ENCODE measurements at places on chromosomes 3 and 15. TPM values are rescaled to one million over a fixed set of nuclear protein-coding genes. Genes with fewer than 3 reads are reported as not detected.
A peak's percentile ranks its signal among the peaks of the same experiment; 100 is the strongest.

GRCh38 chr3:123984957-123985356 lies 7.0 kb downstream of the ROPN1 start:
- no peak for DNase-seq

DNA sequence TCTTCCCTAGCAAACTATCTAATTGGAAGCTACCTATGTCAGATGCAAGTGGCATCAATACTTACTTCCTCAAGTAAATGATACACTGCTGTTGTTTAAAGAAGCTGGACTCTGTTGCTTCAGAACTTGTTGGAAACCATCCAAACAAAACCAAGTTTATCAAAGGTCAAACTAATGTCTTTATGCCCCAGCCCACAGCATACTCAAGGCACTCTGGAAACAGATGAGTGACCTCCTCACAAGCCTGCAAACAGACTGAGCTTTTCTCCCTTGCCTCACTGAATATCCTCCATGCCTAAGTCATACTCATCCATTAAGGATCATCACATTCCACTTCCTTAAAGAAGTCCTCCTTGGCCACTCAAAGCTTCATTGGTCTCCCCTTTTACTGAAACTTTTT lies 107.4 kb upstream of the ACP3 start:
- DNase-seq, result no peak

DNA sequence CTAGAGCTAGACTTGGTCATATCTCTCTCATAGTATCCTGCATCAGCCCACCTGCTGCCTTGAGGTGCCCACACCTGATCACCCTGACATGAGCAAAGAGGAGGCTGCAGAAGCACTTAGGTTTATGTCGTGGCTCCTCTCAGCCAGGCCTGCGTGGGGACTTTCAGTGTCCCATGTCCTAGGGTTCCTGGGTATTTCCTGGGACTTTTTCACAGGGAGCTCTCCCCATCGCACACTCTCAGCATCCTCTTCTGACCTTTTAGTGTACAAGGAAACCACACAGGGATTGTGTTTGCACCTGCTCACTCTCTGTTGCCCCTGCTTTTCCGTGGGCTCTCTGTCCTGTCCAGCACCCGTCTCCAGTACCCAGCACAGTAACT lies 61.4 kb downstream of the ARNT2 start:
- DNase-seq, result no peak

GRCh38 chr3:88703501-88704059 lies 403.8 kb upstream of the EPHA3 start:
- no peak for DNase-seq

DNA sequence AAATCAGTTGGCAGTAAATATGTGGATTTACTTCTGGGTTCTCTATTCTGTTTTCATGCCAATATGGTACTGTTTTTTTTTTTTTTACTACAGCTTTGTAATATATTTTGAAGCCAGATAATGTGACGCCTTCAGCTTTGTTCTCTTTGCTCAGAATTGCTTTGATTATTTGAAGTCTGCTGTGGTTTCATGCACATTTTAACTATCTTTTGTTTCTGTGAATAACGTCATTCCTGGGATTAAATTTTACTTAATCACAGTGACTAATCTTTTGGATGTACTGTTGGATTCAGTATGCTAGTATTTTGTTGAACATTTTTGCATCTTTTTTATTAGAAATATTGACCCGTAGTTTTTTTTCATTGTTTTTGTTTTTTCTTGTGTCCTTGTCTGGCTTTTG lies 576.5 kb downstream of the ZNF385D start:
- DNase-seq, result no peak

DNA sequence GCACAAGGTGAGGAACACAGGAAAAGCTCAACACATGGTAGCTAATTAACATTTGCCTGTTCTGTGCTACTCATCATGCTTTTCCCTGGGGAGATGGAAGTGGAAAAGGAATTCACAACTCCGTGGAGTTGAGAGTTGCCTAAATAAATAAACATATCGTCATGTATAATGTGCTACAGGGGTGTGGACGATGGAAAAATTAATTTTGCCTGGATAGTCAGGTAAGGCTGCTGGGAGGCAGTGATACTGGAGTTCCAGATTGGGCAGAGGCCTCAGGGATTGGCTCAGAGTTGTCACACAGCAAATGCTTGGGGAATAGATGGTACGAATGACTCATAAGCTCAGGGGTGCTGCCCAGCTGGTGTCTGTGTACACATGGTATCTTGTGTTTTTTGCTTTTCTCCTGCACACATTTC lies 3.1 kb upstream of the ABHD6 start:
- peak; percentile 56 for DNase-seq

GRCh38 chr3:152309535-152310307 lies 41.0 kb downstream of the MBNL1 start:
- DNase-seq, result no peak

- DNase-seq, result no peak
Observed at GRCh38 chr3:142604940-142605339, 8.7 kb downstream of the PLS1 start.

GRCh38 chr15:74937590-74938371 lies at the start of gene COX5A:
Gene COX5A, minus strand, starts transcription at chr15:74938073. Its CDS starts 59 bp downstream, at chr15:74938014.
- peak; percentile 99 for DNase-seq

- peak; percentile 19 for DNase-seq
Observed at GRCh38 chr3:24598695-24599470, 104.2 kb upstream of the THRB start.

DNA sequence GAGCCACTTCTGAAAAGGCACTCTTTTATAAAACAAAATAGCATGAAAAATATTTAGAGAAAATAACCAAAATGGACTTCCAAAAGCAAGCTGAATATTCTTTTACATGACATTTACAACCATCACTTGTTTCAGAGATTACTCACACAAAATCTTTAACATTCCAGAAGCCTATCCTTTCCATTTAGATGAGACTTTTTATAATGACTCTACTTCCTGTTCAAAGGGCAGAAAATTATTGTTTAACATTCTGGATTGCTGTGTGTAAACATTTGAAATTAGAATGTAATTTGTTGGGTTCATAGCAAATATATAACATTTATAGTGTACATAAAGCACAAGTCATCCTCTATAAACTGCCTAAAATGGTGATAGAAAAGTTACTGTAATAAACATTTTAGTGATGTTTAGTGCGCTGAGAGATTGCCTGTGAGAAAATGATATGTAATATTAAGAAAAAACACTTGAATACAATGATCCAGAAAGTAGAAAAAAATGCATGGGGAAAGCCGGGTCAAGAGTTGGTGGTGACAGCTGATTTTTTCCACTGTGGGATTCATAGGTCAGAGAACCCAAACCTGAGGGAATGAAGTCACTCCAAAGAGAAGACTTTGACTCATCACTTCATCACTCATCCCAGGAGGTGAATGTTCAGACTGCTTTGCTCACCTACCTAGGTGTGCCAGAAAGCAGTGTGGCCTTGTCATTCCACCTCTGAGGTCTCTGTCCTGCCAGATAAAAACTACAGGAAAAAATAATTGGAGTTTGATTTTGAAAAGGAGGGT lies 305.8 kb downstream of the ARPP21 start:
- peak; percentile 5 for DNase-seq

GRCh38 chr3:195859061-195859845 lies 47.5 kb upstream of the MUC4 start:
- DNase-seq, result peak; percentile 62

- no peak for DNase-seq
Observed at GRCh38 chr15:63626955-63627354, 29.8 kb downstream of the FBXL22 start.

DNA sequence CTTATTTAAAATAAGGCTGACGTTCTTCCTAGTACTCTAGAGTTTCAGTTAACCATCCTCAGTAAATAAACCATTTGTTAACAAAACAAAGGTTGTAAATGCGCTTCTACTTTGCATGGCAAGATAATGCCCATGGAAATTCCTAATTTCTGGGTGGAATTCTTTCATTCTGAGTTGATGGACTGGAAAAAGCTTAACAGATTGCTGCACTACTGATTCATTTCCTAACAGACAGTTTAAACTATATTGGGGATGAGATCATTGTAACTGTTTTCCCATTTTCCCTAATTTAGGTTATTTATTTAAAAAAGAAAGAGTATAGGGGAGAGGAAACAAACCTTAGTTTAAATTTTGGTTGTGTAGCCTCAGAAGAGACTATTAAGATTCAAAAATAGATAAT lies 342.2 kb downstream of the NLGN1 start:
- DNase-seq, result peak; percentile 47

DNA sequence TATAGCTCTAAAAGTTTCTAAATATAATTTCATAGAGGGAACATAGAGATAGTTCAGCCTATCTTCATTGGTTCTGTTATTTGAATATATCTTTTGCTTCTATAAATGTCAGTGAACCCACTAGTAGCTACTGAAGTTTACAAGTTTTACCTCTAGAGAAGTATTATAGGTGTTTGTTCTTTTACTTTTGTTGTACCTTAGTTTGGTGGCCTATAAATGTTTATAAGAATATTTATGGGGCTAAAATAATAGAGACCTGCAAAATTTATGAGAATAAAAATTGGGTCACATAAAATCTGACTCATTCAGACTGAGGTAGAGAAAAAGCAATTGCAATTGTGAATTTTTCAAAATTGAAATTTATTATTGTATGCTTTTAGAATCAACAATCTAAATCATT lies 162.6 kb downstream of the SERPINI1 start:
- DNase-seq, result no peak

DNA sequence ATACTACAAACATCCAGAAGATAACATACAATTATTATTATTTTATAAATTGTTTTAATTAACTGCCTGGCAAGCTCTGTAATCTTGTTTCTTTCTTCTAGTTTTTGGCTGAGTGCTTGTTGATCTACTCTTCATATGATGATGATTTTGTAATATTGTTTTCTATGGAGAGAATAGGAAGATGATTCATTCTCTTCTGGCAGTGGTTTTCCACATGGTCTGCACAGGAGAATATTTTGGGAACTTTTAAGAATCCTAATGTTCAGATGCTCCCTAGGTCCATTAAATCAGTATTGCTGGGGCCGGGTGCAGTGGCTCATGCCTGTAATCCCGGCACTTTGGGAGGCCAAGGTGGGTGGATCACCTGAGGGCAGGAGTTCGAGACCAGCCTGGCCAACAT lies 37.6 kb downstream of the CACNA2D3 start:
- no peak for DNase-seq

DNA sequence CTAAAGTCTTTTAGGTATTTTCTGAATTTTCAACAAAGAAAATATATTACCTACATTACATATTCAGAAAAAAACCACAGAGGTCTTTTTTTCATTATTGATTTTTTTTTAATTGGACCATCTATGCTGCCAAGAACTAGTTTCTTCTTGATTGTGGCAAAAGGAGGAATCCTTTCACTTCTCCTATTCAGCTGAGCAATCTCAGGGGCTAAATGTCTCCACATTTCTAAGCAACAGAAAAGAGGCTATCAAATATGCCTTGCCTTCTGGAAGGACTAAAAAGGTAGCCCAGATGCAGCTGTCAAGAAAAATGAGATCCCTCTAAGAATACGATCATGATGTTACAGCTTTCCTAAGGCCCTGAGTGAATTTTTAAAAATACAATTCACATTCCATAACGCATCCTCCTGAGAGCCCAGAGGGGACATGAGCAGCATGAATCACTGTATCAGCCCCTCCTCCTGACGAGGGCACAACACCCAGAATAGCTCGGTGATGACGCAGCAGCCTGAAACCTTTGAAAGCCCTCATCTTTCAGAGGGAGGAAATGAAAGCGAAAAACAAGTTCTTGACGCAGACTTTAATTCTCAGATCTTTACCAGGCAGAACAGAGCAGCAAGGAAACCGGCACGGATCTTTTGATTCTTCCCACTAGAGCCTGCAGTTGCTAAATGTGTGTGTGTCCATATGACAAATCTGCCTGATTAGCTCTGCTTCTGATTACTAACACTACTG lies 24.6 kb downstream of the RUBCN start:
- DNase-seq, result peak; percentile 98

DNA sequence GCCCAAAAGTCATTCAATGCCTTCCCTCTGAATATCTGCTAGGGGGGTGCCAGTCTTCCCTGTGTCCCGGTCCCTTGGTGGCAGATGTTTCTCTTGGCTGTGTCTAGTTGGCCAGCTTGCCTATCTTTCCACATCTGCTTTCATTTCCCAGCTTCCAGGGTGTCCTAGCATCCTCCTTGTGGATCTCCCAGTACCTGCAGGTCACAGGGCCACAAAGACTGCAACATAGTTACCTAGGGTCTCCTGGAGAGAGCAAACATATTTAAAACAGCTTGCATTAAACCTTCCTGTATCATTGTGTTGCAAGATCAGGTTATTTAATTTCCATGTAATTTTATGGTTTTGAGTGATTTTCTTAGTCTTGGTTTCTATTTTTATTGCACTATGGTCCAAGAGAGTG lies 400.1 kb downstream of the GRM7 start:
- no peak for DNase-seq

DNA sequence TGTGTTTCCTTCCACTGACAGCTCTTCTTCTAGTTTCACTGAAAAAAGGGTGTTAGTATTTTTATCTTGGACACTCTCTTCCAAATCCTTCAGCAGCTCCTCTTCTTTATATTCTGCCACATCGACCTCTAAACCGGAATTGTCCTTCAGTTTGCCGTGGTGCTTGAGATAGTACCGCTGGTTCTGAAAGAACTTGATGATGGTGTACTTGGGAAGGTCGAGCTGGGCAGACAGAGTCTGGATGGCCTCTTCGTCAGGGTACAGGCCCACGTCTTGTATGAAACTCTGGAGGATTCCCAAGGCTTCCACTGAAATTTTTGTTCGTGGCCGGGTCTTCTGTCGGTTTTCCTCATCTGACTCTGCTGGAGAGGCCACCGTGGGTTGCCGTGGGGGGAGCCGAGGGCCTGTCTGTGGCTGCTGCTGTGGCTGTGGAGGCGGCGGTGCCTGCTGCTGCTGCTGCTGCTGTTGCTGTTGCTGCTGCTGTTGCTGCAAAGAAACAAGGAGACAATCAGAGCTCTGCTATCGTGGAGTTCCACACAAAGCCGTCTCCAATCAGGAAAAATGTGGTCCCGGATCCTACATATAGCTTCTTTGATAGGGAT lies 75.8 kb downstream of the SATB1 start:
- no peak for DNase-seq

- DNase-seq, result no peak
Observed at GRCh38 chr3:127731546-127732289, 59.0 kb downstream of the ABTB1 start.

- no peak for DNase-seq
Observed at GRCh38 chr3:58215317-58216025, 4.7 kb upstream of the DNASE1L3 start.

- DNase-seq, result no peak
Observed at GRCh38 chr3:41794748-41795589, 166.9 kb downstream of the ULK4 start.

DNA sequence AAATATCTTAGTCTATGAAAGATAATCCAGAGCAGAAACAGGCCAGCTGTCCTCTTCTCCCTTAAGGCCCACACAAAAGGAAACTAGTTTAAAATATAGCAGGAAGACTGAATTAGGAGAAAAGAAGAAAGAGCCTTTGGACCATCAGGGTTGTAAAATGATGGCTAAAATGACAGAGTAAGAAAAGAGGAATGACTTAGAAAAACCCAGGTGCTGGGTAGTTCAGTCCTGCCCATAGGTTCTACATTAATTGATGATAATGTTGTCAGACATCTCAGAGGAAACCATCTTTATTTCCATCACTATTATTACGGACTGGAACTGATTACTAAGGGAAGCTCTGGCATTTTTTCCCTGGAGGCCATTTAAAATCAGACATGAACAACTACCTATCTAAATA lies 142.8 kb upstream of the STT3B start:
- no peak for DNase-seq

GRCh38 chr3:185846037-185846436 lies 21.2 kb upstream of the IGF2BP2 start:
- no peak for DNase-seq

- DNase-seq, result no peak
Observed at GRCh38 chr3:125151916-125152315, 60.6 kb downstream of the SLC12A8 start.

The SLC38A3 gene
- not detected for total RNA-seq

The FSD2 gene
- total RNA-seq, result not detected

The MUC13 gene
- not detected for total RNA-seq

The RGMA gene
- not detected for total RNA-seq

The SOX14 gene
- not detected for total RNA-seq

The LRRK1 gene
- 7.1 TPM for total RNA-seq

The ARRDC4 gene
- 3.8 TPM for total RNA-seq
